ENCODE measurements at places on chromosomes 5 and 9.

DNA sequence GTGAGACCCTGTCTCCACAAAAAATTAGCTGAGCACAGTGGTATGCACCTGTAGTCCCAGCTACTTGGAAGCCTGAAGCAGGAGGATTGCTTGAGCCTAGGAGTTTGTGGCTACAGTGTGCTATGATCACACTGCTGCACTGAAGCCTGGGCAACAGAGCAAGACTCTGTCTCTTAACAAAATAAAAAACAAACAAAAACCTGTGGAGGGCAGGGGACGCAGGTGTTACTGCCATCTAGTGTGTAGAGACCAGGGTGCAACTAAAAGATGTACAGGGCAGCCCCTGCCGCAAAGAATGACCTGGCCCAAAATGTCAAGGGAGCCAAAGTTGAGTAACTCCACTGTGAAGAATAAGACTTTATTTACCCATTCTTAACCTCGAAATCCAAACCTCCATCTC lies 27.1 kb downstream of the ASPN start:
- peaks cover 8% of the 10 kb centered on the region for H3K4me1 ChIP-seq
- DNase-seq, result no peak
- H3K4me3 ChIP-seq, result no peak overlapping the region

DNA sequence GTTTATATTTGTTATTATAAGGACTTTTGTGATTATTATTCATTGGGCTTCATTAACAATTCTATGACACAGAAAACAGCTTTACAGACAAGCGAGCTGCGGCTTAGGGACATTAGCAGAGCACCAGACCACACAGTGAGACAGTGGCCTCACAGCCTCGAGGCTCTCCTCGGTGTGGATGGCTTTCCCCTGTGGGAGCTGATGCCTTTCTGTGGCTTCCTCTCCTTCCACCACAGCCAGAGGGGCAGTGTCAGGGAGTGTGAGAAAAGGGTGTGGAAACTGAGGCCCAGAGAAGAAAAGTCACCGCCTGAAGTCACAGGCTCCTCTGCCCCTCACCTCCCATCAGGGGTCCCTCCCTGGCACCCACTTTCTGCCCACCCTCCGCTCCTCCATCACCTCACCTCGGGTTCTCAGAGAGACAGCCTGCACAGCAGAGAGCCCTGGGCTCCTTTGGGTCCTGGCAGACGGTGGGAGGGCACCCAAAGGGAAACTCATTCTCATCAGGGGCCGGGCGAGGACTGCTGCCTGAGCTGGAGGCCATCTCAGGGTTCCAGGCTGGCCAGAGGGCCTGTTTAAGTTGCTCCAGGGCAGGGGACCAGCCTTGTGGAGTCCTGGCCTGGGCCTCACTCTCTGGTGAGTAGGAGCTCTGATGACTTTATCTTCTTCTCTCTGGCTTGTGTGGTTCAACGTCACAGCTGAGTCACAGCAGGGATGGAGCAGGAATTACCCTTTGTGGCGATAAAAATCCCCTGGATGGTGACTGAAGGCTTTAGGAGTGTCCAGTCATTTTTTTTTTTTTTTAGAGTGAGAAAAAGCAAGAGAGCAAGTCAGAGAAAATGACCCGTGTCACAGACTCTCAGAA lies 830 bp downstream of the TRAF1 start:
- no peaks in the 10 kb centered on the region for H3K27me3 ChIP-seq
- no peak for DNase-seq
- H3K4me3 ChIP-seq, result peak overlapping the region; percentile 62
- H3K27ac ChIP-seq, result peak overlapping the region; percentile 95
- peaks cover 88% of the 10 kb centered on the region for H3K4me1 ChIP-seq

GRCh38 chr9:131227112-131227958 lies 49.0 kb downstream of the FAM78A start:
- peaks cover 27% of the 10 kb centered on the region for H3K4me1 ChIP-seq
- H3K36me3 ChIP-seq, result peaks cover 20% of the 10 kb centered on the region
- no peaks in the 10 kb centered on the region for H3K27me3 ChIP-seq
- DNase-seq, result no peak
- no peak overlapping the region for H3K4me3 ChIP-seq
- H3K27ac ChIP-seq, result no peak overlapping the region

DNA sequence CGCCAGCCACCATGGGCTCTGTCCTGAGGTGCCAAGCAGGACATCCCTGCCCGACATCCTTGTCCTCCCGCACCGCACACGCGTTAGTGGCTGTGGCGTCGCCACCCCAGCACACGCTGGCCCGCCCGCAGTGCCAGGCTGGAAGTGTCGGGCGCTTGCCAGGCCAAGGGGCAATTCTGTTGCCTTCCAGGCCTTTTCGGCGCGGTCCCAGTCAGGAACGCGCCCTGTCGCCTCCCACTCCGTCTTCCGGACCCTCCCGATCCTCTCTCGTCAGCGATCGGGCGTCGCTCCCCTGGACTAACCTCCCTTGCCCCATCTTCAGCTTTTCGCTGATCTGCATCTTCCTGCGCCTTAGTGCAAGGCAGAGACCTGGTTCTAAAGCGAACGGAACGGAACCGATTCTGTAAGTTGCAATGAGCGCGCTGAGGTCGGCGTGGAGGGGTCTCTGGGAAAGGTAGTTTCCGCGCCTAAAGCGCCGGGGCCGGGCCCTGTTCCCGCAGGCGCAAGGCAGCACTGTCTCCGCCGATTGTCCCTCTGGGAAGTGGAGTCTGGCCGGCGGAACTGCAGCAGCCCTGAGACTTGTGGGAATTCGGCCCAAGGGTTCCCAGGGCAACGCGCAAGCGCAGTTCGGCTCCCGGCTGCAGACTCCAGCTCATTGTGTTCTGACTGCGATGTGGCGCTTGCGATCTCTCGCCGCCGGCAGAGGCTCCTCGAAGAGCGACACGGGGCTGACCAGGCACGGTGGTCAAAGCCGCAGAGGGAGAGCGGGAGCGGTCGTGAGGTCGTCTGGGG lies at the start of gene ZNF454:
ZNF454 (plus strand) TSS at position 630 of the 792 bp plus-strand sequence. CDS start 1,594 bp downstream, outside the sequence.
- H3K4me3 ChIP-seq, result no peak within 1 kb of the TSS
- no peak within 1 kb of the TSS for H3K27ac ChIP-seq
- peak; percentile 93 for DNase-seq
- peaks cover 38% of the 10 kb centered on the region for H3K36me3 ChIP-seq

- no peak overlapping the region for H3K4me3 ChIP-seq
- H3K27ac ChIP-seq, result peak overlapping the region; percentile 38
- no peak for DNase-seq
- peaks cover 17% of the 10 kb centered on the region for H3K36me3 ChIP-seq
Observed at GRCh38 chr5:69284203-69284602, 48.4 kb downstream of the CCDC125 start.

- H3K4me1 ChIP-seq, result no peaks in the 10 kb centered on the region
- H3K4me3 ChIP-seq, result no peak overlapping the region
- DNase-seq, result no peak
- no peaks in the 10 kb centered on the region for H3K36me3 ChIP-seq
Observed at GRCh38 chr5:177113566-177114424, 19.8 kb upstream of the NSD1 start.

- H3K4me3 ChIP-seq, result no peak overlapping the region
- no peaks in the 10 kb centered on the region for H3K36me3 ChIP-seq
- H3K27ac ChIP-seq, result no peak overlapping the region
- no peak for DNase-seq
- H3K27me3 ChIP-seq, result no peaks in the 10 kb centered on the region
Observed at GRCh38 chr5:54769072-54769471, 216.3 kb downstream of the ESM1 start.
